Occipital lobe (tissue), 3 donors: ENCODE measurements at places on chromosomes 5 and 9.
A peak's percentile ranks its signal among the peaks of the same experiment; 100 is the strongest.

DNA sequence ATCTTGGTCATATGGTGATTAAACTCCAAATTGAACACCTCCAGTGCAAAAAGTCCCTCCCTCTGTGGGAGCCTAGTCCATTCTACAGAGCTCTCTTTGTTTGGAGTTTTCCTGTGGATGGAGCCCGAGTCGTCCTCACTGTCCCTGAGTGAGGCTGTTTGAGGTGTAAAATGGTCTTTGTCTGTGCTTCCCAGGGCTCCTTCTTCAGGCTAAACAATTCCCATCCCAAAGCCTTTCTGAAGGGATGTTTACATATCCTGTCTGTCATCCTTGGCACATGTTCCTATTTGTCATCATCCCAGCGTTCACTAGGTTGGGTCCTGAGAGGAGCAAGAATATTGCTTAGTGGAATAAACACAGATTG, 68.9 kb downstream of the COL27A1 start:
- DNase-seq: no peak

- no peak for DNase-seq
These were observed 410.1 kb downstream of the DMRT2 start for GRCh38 chr9:1460143-1460769.

- peak; percentile 51 for DNase-seq
These were observed 59.1 kb upstream of the IER5L start for GRCh38 chr9:129237164-129237611.

- no peak for DNase-seq
These were observed 59.3 kb downstream of the DPYSL3 start for GRCh38 chr5:147450606-147451005.

GRCh38 chr5:86749841-86750240, 132.1 kb downstream of the COX7C start:
- DNase-seq: no peak

DNA sequence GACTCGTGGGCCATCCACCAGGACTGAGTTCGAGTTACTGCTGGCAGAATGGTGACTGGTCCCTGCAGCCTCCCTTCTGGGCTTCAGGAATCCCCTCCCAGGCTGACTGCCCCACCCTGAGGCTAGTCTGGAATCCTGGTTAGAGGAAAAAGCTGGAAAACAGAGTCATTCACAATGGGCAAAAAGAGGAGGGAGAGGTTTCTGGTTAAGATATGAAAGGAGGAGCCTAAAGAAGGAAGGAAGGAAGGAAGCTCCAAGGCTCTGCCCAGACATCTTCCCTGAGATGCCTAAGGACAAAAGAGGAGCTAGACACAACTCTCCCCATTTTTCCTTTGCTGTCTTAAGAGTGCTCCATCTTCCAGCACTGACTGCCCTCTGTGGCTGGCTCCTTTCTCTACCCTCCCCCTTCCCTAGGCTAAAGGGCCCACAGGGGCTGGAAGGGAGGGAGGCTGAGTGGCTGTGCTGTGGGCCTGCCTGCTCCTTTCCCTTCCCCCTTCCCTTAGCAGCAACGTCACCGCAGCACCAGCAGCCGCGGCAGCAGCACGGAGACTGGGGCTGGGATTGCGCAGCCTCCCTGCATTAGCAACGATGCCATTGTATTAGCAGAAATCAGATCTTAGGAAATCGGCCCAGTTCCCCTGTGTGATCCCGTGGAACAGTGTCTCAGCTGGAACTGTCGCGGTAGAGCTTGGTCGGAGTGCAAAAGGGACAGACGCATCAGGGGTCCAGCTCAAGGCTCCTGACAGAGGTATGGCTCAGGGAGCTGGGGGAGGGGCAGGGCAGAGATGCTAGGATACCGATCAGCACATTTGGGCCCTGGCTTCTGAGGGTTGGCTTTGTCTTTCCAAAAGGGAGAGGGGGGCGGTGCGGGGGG, 48.7 kb downstream of the RUSC2 start:
- peak; percentile 69 for DNase-seq

DNA sequence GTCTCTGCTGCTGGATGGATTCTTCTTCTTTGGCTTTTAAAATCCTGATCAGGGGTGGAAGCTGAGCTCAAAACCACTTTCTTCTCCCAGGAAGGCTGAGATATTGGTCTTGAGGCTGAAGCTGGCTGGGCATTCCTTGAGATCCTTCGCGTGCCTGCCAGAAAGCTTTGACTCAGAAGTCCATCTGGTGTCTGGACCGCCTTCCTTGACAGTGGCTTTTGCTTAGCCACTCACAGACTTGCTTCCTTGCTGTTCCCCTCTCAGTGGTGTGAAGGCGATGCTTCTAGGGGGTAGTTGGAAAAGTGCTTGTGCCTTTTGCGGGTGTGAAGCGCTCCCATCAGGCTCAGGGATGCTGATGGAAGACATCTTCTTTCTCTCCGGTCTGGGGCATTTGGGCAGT, 45.9 kb downstream of the RGS3 start:
- no peak for DNase-seq

GRCh38 chr9:84322828-84323227, 17.7 kb downstream of the SLC28A3 start:
- DNase-seq: no peak

DNA sequence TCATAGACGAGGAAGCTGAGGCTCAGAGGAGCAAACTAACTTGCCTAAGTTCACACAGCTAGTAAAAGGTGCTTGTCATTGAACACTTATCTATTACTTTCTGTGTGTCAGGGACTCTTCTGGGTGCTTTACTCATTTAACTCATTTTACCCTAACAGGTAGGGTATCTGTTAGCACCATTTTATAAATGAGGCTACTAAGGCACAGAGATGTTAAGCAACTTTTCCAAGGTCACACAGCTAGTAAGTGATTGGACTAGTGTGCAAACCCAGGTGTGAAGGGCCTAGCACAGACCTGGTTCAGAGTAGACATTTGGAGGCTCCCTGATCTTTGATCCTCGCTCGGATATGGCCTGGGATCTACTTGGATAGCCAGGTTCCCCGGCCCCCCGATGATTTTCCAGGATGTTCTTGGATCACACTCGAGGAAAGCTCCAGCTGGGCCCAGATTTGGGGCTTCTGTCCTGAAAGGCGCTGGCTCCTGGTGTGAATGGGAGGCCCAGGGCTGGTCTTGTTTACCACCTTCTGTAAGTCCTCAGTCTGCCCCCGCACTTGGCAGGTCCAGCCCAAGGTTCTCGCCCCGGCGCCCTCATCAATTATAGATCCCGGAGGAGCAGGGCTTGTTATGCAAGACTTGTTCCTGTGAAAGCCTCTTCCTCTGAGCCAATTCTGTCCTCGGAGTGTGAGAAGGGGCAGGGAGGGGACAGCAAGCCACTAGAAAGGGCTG, 37.5 kb downstream of the GSN start:
- no peak for DNase-seq

- DNase-seq: no peak
These were observed 56.5 kb downstream of the SIL1 start for GRCh38 chr5:139141446-139142204.

- DNase-seq: no peak
These were observed 40.8 kb downstream of the ADAMTS2 start for GRCh38 chr5:179304466-179304865.

DNA sequence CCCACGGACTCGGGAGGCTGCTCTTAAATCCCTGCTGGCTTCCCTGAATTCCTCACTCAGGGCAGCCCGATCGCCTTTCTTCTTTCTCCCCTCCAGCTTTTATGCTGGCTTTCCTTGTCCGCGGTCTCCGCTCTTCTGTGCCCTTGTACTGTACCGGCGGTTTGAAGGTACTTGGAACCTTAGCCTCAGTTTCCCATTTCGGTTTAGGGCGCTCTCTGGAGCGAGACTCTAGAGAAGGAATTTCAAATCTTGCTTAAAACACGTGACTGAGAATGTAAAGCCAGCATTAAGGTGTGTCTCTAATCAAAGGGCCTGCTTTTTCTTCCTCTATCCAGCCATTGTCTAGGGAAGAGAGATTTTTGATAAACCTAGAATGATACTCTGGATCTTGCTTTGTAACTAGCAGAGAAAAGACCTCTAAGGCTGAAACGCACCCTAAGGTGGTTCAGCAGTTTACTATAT, 650 bp downstream of the GPR107 start:
- no peak for DNase-seq

GRCh38 chr5:57176350-57176857, 2.5 kb downstream of the GPBP1 start:
- DNase-seq: no peak
